Gastroesophageal sphincter (tissue), 4 donors: ENCODE measurements at places on chromosomes 13 and 19.
A peak's percentile ranks its signal among the peaks of the same experiment; 100 is the strongest.

DNA sequence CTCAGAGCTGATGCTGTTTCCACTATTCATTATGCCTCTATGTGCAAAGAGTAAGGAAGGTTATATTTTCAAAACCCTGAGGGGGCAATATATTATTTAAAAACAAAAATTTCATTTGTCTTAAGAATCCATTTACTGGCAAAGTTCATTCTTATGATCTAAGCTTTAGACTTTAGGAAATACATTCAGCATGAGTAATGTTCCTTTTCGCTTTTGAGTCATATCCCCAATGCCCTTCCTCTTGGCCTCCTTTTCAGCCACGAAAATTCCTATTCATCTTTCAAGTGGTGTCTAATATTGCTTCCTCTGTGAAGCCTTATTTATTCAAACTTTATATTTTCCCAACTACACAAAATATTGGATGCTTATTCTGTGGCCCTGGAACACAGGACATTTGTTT is 1317.0 kb downstream of the PCDH9 start:
- no peaks in the 10 kb centered on the region for H3K27me3 ChIP-seq
- H3K27ac ChIP-seq = peak overlapping the region; percentile 62
- no peaks in the 10 kb centered on the region for H3K36me3 ChIP-seq

DNA sequence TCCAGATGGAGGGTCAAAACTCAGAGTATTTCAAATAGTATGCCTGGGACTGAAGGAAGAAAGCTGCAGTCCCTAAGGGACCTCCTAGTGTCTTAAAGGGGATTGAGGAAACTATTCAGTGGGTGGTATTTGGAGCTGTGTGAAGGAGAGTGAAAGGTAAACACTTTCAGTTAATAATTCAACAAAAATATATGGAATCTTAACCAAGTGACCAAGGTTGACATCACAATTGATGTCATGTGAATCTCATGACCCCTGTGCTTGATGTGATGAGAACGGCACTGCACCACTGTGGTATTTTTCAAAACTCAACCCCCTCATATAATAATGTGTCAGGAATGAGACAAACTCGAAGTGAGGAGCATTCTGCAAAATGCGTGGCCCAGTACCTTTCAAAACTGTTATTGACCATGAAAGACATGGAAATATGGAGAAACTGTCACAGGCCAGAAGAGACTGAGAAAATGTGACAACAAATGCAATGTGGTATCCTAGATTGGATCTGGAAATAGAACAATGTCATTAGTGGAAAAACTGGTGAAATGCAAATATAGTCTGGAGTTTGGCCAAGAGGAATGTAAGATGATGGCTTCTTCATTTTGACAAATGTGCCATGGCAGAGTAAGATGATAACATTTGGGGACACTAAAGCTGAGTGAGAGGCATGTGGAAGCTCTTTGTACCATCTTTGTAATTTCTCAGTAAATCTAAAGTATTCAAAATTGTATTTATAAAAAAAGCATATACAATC is 553.9 kb downstream of the RFC3 start:
- no peak for ATAC-seq
- H3K4me3 ChIP-seq = no peak overlapping the region
- H3K27me3 ChIP-seq = no peaks in the 10 kb centered on the region
- H3K27ac ChIP-seq = no peak overlapping the region
- no peaks in the 10 kb centered on the region for H3K36me3 ChIP-seq

DNA sequence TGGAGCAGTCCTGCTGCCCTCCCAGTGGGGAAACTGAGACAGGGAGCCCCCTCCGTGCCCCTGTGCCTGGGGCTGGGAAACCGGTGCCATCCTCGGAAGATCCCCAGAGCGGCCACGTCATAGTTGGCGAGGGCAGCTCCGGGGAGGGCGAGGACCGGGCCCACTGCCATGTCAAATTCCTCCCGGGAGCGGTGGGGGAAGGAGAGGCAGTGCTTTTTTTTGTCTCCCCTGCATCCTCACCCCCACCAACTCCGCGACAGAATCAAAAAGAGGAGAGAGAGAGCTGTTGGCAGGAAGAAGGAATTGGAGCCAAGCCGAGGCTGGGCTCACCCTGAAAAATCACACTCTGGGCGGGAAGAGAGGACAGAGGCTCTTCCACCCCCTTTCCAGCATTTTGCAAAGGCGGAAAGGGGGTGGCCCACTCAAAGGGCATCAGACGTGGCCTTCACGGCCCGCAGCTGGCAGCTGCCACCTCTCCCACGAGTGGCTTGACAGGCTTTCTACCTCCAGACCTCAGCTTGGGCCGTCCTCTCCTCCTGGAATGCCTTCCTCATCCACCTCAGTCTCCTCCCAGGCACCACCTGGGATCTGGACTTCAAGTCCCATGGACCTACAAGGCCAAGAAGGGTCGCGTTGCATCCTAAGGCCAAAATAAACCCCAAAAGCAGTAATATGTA is 19.6 kb upstream of the NFIC start:
- H3K27me3 ChIP-seq = no peaks in the 10 kb centered on the region
- H3K4me1 ChIP-seq = peaks cover 4% of the 10 kb centered on the region
- ATAC-seq = peak; percentile 68
- H3K36me3 ChIP-seq = no peaks in the 10 kb centered on the region
- H3K4me3 ChIP-seq = no peak overlapping the region

- no peak overlapping the region for H3K4me3 ChIP-seq
- H3K4me1 ChIP-seq = no peaks in the 10 kb centered on the region
- H3K27ac ChIP-seq = no peak overlapping the region
Observed at GRCh38 chr13:84946192-84946591, 853.0 kb downstream of the SLITRK6 start.

DNA sequence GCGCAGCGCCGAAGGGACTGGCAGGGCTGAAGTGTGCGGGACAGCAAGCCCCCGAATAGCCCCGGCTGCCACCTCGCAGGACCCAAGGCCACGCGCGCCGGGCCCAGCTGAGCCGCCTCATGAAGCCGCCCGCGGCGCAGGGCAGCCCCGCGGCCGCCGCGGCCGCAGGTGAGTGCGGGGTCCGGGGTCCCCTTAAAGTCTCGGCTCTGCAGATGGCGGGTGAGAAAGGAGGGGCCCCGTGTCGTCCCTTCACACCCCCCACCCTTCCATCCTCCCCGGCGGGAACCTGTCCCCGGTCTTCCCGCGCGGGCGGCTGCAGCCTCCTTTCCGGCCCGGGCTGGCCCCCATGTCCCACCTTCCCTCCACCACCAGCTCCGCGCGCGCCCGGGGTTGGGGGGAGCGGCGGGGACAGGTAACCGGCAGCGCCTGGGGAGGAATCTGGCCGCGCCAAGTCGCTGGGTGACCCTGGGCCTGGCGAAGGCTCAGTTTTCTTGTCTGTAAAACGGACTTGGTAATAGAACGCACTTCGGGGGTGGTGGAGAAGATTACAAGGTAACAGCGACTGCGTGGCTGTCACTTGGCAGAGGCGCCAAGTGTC is 338 bp downstream of the RGCC start:
- H3K4me3 ChIP-seq = peak overlapping the region; percentile 75
- H3K4me1 ChIP-seq = no peaks in the 10 kb centered on the region
- no peak for ATAC-seq
- H3K27me3 ChIP-seq = peaks cover 40% of the 10 kb centered on the region
- no peaks in the 10 kb centered on the region for H3K36me3 ChIP-seq
